ENCODE measurements at places on chromosomes 5 and 9.

- no peak for DNase-seq
These were observed 15.2 kb upstream of the TAL2 start for GRCh38 chr9:105646879-105647594.

GRCh38 chr9:127318651-127319167, 54.1 kb downstream of the GARNL3 start:
- DNase-seq, result no peak

GRCh38 chr5:93681432-93681831, 60.0 kb downstream of the POU5F2 start:
- DNase-seq, result no peak

DNA sequence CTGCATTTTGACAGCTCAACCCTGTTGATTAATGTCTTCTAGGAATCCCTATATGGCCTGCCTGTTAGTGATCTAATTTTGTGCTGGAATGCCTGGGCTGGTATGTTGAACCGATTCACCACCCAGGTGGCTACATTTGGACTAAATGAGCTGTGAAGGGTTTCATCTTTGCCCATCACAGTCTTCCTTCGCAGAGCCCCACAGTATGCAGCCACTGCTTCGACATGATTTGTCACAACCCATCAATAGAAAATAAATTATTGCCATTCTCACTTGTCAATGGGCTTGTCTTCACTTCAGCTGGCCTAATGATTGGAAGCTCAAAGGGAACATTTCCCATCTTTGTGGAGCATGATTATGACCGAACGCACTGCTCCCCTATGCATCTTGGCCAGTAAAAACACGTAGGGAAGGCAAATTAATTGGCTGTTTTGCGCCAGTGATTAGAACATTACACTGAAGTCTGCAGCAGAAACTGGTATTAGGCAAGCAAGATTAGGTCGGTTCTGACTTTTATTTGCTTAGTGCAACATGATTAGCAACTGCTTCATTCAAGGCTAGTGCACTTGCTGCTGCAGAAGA, 408.5 kb downstream of the KIAA0825 start:
- DNase-seq, result no peak

DNA sequence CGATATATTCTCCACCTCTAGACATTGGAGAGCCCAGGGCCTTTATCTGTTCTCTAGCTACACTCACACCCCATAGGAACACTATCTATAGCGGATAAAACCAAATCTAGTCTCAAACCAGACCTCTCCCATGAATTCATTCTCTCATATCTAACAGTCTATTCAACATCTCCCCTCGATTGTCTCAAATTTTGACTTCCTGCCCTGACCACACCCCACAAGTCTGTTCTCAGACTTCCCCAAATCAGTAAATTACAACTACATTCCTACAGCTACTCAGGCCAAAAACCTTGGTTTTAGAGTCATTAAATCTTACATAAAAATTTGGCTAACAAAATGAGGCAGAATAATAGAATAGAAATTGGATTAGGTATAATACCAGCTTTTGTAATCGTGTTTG, 12.5 kb upstream of the SLC1A3 start:
- no peak for DNase-seq

- DNase-seq, result no peak
These were observed 233.4 kb downstream of the DENND1A start for GRCh38 chr9:123696476-123696875.

GRCh38 chr9:21172156-21172555, 5.7 kb upstream of the IFNA21 start:
- no peak for DNase-seq

DNA sequence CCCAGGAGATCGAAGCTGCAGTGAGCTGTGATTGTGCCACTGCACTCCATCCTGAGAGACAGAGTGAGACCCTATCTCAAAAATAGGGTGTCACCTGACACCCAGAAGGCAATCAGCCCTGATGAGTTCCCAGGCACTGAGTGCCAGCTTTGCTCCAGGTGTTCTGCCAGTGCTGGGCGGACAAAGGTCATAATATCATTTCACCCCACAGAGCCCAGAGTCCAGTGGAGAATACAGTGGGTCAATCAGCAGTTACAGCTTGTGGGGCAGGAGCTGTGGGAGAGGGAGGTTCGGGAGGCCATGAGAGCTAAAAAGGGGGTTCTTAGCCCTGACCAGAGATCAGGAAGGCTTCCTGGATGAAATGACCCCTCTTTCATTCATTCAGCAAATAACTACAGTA, 24.4 kb upstream of the SH3RF2 start:
- no peak for DNase-seq

DNA sequence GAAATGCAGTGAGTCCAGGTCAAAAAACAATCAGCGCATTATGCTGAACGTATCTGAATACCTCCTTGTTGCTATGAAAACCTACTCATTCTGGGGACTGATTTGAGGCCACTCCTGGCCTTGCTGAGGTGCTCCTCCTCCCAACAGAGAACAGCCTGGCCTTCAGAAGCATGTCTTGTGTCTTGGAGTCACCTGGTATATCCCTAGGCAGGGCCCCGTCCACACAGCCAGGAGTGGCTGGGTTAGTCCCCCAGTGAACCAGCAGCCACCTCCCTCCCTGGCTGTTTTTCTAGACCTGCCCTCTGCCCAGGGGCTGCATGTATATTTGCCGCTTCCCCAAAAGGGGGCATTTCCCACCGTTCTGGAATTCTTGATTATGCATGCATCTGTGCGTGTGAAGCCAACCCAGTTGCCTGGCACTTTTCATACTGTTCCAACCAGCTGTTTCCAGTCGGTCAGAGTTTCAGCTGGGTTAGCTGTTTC, 99.2 kb upstream of the SPATA31C2 start:
- DNase-seq, result no peak

DNA sequence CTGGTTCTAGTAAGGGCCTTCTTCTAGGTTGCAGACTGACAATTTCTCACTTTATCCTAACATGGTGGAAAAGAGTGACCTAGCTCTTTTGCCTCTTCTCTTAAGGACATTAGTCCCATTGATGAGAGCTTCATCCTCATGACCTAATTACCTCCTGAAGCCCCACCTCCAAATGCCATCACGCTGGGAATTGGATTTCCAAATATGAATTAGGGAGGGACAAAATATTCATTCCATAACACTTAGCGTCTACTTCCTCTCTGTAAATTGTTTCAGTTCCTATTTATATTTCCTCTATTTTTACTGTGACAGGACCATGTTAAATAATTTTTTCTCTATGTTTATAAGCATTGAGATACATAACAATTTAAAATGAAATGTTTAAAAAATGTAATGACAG, 408.8 kb downstream of the CDH10 start:
- DNase-seq, result no peak

DNA sequence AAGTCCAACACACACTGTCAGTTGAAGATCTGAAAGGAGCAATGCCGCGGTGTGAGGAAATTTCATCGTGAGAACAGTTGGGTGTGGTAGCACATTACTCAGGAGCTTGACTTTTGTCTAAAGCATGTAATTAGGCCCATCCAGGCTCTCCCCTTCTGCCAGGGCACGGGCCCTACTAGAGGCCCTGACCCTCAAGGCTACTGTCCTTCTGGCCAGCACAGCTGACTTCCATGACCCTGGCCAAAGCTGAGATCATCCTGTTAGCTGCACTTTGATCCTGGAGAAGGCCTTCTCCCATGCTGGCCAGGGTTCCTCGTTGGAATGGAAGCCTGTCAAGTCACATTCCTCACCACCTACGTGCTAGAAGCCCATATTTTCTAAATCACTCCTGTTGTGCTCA, 77.8 kb upstream of the SLC1A3 start:
- DNase-seq, result no peak

DNA sequence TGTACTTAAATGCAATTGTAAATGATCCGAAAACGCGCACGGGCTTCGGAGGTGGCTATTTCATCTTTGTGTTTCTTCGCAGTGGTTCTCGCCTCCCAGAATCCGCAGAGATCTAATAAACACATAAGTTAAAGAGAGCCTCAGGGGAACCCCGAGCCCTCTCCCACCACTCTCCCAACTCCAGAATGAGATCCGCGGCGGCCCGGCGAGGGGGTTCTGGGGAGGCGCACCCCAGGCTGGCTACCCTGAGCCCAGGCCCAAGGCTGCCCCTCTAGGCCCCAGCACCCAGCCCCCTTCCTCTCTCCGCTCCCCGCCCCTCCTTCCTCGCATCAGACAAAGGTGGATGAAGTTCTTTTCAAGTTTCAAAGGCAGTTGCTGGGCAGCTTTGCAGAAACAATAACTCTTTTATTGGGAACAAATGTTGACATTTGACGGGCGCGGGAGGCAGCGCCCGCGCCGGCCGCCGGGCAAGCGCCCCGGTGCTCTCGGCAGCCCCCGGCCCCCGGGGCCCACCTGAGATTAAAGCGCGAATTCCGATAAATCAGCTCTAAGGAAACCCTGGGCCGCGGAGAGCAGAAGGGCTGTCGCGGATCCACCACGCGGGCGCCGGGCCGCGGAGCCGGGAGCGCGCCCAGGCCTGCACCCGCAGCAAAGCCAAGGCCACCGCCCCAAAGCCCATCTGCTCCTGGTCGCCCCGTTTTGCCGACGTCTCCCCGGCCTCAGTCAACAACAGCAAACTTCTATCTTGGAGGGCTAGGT, 8.4 kb downstream of the IRX2 start:
- DNase-seq, result no peak

DNA sequence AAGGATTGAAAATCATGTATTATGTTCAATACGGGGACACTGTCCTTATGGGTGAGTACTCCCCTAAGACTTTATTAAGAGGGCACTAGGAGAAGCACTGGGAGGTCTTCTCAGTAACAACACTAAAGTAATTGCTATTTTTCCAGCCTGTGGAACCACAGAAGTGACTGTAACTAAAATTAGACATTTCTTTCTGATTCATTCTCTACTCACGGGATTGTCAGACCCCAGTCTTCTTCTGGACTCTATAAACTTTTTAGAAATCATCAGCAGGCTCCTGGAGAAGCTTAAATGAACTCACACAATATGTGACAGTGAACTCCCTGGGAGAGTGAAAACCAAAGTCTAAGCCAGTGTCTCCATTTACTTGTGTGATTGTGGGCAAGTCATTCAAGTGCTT, 14.5 kb downstream of the TLR4 start:
- no peak for DNase-seq

GRCh38 chr5:95081982-95082381, 202.9 kb downstream of the MCTP1 start:
- DNase-seq, result no peak

DNA sequence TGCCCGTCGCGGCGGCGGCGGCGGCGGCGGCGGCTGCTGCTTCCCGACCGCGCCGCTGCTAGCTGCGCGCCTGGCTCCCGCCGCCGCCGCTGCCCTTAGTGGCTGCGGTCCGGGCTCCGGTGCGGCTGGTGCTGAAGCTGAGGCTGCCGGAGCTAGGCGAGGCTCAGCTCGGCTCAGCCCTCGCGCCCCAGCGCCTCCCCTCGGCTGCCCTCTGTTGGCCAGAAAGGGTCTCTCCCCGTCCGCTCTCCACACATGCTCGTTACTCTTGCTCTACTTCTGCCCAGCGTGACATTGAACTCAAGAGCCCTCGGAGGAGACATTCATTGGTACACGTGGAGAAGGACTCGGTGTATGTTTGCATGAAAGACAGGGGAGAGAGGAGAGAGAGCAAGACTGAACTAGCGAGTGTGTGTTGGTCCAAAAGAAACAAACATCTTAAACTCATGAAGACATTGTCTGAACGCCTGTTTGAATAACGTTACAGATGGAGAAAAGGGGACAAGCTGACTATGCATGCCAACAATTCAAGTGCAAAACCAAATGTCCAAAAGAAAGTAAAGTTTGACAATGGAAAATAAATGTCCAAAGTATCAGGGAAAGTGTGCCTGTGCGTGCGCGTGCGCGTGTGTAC, at the start of gene HCN1:
Gene HCN1 (minus strand): TSS at position 175 of the 631 bp plus-strand sequence.
- no peak for DNase-seq

DNA sequence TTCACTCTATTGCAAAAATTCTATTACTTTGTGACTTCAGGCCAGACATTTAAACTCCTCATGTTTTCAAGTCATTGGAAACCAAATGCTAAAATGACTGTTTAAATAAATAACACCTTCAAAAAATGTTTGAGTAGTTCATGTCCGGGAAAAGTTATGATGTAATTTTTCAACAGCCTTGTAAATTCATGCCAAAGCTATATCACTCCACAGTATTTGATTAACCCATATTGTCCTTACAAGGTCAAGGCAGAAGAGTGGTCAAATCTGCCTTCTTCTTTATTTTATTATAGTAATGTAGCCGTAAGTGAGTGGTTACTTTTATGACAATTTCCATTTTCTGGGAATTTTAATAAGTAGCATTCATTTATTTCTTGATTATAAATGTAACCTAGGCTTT, 72.8 kb downstream of the ADCY2 start:
- no peak for DNase-seq
